PC-9 (cell line): ENCODE measurements at places on chromosomes 2 and 18.

- no peak for DNase-seq
Measured at GRCh38 chr2:133940134-133940533, 313.7 kb upstream of the MGAT5 start.

DNA sequence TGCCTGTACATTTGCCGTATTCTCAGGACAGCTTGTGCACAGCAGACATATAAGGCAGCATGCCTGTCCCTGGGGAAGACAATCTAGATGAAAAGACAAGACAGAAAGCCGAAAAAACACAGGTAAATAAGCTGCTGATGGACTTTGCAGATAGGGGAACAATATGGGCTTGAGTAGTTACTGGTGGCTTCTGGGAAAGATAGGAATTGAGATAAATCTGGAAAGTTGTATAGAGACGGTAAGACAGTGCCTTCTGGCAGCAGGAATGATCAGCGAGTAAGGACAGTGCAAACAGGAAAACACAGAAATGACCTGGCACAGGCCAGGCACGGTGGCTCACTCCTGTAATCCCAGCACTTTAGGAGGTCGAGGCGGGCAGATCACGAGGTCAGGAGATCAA lies 70.2 kb downstream of the FAM124B start:
- DNase-seq = no peak

DNA sequence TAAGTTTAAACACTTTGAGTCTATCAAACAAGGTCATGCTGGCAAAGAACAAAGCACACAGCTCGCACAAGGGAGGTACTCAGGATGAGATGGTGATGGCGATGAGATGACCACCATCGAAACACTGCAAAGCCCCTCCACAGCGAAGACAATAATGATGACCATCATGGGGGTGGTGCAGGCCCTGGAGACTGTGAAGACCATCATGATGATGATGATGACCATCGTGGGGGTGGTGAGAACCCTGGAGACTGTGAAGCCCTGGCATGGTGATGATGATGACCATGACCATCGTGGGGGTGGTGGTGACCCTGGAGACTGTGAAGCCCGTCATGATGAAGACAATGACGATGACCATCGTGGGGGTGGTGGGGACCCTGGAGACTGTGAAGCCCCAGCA lies 81.6 kb upstream of the SALL3 start:
- DNase-seq = no peak

GRCh38 chr18:28123401-28124030 lies 53.4 kb downstream of the CDH2 start:
- DNase-seq = no peak

DNA sequence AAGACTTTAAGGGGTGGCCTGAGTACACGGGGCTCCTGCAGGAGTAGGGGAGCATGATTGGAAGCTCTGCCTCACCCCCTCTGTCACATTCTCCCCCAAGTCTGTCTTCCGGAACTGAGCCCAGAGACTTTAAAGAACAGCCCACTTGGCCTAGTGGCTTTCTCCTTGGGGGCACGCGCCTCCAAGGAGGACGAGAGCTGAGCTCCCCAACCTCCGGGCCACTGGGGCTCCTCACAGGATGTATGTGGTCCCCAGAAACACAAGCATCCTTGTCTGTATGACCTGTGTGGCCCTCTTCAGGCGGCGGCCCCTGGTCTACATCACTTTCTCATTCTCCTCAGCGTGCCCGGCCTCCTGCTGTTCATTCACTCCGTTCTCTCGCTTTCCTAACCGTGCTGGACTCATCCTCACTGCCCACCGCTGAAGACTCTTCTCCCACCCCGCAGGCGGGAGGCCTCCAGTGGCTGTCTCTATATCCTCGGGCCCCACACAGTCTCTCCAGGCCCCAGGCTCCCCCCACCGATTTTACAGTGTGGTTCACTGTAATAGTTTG lies 23.7 kb downstream of the KCNF1 start:
- DNase-seq = no peak

GRCh38 chr2:143948710-143949109 lies 571.2 kb downstream of the ZEB2 start:
- DNase-seq = no peak

- no peak for DNase-seq
Measured at GRCh38 chr18:29378651-29379136, 1201.8 kb upstream of the CDH2 start.

DNA sequence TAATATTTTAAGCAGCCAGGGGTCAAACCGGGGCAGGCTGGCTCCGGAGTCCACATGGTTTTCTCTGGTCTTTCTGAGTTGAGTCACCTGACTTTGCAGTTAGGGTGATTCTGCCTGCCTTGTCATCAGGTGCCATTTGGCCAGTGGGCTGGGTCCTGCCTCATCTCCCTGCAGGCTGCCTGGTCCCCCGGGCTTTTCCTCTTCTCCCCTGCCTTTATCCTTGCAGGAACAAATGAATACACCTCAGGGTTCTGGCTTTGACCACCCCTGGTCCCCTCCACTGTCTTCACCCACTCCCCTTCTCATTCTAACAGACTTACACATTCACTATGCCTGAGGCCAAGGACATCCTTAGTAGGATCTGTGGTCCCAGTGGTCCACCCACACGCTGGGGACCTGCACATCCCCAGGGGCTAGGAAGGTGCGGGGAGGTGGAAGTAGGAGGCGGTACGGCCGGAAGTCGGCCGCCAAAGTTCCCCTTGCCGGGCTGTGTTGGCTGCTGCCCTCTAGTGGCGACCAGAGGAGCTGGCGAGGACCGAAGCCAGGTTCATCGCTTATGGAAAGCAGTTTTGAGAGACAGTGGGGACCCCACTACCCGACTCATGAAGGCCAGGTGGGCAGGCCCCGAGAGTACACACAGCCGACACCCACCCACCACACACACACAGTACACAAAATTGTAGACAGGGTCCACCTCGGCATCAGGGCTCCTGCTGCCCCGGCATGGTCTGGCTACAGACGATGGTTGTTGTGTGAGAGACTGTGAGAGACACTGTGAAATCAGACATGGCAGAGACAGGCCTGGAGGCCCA lies 6.3 kb upstream of the TEX261 start:
- DNase-seq = no peak

DNA sequence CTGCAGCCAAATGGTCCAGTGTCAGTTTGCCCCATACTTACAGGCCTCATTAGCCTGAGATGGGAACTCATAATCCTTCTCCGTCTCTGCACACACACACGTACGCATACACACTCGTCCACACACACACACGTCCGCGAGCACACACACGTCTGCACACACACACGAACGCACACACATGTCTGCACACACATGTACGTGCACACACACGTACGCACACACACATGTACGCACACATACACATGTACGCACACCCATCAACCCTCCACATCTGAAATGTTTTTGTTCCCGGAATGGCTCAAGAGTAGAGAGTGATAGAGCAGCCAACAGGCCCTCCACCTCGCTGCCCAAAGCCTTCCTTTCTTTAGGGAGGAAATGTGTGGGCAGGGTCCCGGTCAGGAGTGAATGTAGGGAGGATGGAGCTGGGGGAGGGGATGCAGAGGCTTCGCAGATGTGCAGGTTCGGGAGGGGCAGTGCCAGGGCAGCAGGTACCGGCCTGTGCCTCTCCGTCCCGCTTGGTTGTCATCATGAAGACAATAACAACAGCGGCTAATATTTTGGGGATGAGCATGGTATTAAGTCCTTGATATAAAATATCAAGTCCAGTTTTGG lies 52.7 kb downstream of the PTGR3 start:
- no peak for DNase-seq

DNA sequence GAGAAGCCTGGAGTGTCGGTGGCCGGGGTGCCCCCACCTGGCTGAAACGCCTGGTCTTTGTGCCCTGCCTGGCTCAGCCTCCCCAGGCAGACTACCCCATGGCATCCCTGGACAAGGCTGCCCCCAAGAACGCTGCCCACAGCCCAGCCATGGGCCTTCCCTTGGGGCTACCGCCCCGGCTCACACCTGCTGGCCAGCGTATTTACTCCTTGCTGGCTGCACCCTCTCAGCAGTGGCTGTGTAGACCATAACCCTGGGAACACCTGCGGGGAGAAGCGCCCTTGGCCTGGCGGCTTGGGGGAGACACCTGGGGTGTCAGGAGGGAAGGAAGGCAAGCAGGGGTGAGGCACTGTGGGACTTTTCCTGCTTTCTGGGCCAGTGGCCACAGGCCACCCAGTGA lies 17.3 kb downstream of the CAPN10 start:
- no peak for DNase-seq

- no peak for DNase-seq
Measured at GRCh38 chr2:215066124-215066523, 72.3 kb downstream of the ABCA12 start.

DNA sequence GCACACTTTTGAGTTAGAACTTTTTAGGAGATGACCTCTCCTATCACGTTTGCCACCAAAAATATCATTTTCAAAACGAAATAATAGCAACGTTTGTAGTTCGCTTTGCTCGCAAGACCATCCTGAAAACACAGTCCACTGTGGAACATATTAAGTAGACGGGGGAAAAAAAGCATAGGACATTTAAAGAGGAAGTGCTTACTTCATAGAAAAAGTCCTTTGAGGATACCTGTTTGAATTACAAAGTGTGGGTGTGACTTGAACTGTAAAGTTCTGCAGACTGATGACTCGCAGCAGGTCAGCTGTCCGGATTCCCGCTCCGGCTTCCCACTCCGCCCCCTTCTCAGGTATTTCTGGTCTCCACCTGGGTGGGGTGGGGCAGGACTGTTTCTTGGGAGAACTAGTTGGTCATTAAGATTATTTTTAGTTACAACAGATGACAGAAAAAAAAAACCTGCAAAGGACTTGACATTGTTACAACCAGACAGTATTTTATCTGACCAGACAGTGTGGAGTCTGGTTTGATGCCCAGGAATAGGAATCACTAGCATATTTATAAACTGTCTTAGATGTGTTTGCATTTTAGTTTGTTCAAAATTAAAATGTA lies 13.3 kb downstream of the CNOT11 start:
- DNase-seq = peak; percentile 72

DNA sequence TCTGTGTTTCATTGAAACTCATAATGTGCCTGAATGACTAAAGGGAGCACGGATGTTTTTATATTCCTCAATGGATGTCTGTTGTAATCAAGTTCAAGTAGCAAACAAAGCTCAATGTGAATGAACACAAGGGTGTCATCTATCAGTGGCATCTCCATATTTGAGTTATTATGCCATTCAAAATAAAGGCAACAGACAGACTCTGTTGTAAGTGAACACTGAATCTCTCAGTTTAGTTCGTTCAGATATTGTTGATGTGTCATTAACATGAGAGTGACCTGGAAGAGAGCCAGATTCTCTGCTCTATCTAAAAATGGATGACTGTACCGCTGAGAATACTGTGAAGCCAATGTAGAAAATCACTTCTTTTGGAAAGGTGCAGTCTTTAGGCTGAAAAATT lies 118.7 kb downstream of the NUP35 start:
- no peak for DNase-seq

DNA sequence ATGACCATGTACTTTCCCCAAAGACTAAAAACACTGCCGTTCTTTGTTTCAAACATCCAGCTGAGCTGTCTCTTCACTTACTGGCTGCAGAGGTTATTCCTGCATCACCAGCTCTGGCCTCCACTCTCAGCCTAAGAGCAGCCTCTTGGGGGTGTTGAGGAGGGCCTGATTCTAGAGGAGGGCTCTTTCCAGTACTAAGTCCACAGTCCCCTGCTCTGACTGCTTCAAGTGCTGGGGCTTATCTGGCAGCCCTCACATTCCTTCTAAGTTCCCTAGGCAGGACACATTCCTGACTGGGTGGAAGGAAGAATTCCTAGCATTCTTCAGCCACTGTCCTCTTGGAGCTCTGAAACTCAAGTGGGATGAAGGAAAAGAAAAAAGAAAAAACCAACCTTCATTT lies 32.9 kb upstream of the EHBP1 start:
- DNase-seq = peak; percentile 58
